ENCODE measurements at places on chromosomes 1 and 21. TPM values are rescaled to one million over a fixed set of nuclear protein-coding genes. Genes with fewer than 3 reads are reported as not detected.

CHRNB2 gene
- total RNA-seq = 0.73 TPM

LIN28A gene
- total RNA-seq = not detected

NOC2L gene
- total RNA-seq = 38.7 TPM

GJB5 gene
- not detected for total RNA-seq

TMEM240 gene
- total RNA-seq = 3.8 TPM

LGALS8 gene
- total RNA-seq = 96.4 TPM

GBP7 gene
- not detected for total RNA-seq

TFF1 gene
- total RNA-seq = not detected

LCE2C gene
- not detected for total RNA-seq

TCP10L gene
- total RNA-seq = 0.73 TPM

MRPL37 gene
- total RNA-seq = 44.6 TPM

TRMT13 gene
- total RNA-seq = 16.0 TPM

CZIB gene
- 61.3 TPM for total RNA-seq

LHX8 gene
- total RNA-seq = not detected

KLF17 gene
- not detected for total RNA-seq

ZNF593OS gene
- not detected for total RNA-seq

CFAP107 gene
- not detected for total RNA-seq

LCE2A gene
- total RNA-seq = not detected

C1QB gene
- total RNA-seq = 330 TPM

MNDA gene
- total RNA-seq = 5.3 TPM

VHLL gene
- total RNA-seq = not detected

TSSK3 gene
- total RNA-seq = 1.4 TPM
